ENCODE measurements at places on chromosomes 2 and 18.

DNA sequence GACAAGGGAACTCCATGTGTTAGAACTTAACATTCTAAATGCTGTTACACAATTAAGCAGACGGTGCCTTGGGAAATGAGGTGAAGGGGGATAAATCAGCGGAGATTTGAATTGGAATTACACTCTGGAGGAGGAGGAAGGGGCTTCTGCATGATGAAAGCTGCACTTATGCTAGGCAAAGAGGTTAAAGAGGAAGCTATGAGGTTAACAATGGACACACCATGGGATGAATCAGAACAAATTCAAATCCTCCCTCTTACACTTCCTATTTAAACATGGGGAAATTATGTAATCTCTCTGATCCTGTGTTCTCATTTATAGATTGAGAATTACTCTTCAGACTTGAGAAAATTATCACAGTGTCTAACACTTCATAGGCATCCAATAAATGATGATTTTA, 121.5 kb upstream of the SIX2 start:
- no peak for DNase-seq

- DNase-seq = no peak
Observed at GRCh38 chr18:75658330-75658729, 230.8 kb upstream of the SMIM21 start.

- no peak for DNase-seq
Observed at GRCh38 chr2:230319211-230319862, 7.7 kb upstream of the SP140L start.

- DNase-seq = no peak
Observed at GRCh38 chr2:46326231-46326980, 29.2 kb downstream of the EPAS1 start.

DNA sequence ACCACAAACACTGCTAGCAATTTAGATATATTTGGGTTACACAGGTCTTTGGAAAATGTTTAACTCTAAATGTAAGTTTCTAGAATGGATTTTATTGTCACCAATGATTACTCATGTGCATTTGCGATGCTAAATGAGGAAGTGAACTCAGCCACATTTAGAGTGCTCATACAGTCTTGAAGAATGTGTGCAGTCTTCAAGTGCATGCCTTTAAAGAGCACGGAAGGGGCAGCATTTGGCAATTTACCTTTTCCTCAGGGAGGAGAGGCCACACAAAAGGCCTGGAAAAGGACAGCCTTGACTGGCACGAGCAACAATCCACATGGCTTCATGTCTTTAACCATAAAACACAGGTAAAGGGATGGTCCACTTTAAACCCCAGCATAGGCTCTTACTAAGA, 78.5 kb upstream of the STK17B start:
- no peak for DNase-seq

DNA sequence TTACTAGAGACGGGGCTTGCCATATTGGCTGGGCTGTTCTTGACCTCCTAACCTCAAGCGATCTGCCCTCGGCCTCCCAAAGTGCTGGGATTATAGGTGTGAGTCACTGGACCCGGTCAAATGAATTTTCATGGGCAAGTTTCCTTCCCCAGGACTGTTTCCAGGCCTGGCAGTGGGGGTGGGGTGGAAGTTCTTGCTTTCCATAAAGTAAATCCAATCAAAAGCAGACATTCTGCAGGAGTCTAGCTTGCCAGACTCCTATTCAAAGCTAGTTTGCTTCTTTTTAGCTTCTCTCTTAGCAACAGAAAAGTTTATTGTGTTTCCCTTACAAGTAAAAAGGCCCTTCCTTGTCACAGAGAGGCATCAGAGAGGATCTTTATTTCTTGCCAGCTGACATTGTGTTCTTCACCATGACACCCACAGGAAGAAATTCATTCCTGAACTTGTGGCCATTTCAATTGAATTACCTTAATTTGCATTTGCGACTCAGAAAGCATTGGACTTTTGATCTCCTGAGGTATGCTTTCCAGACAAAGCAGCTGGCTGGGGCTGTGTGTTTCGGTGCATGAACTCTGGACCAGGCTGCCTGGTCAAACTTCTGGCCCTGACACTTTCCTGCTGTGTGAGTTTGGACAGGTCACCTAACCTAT, 37.9 kb downstream of the LYPD1 start:
- no peak for DNase-seq

GRCh38 chr2:208320686-208321085, 54.6 kb downstream of the PIKFYVE start:
- no peak for DNase-seq

DNA sequence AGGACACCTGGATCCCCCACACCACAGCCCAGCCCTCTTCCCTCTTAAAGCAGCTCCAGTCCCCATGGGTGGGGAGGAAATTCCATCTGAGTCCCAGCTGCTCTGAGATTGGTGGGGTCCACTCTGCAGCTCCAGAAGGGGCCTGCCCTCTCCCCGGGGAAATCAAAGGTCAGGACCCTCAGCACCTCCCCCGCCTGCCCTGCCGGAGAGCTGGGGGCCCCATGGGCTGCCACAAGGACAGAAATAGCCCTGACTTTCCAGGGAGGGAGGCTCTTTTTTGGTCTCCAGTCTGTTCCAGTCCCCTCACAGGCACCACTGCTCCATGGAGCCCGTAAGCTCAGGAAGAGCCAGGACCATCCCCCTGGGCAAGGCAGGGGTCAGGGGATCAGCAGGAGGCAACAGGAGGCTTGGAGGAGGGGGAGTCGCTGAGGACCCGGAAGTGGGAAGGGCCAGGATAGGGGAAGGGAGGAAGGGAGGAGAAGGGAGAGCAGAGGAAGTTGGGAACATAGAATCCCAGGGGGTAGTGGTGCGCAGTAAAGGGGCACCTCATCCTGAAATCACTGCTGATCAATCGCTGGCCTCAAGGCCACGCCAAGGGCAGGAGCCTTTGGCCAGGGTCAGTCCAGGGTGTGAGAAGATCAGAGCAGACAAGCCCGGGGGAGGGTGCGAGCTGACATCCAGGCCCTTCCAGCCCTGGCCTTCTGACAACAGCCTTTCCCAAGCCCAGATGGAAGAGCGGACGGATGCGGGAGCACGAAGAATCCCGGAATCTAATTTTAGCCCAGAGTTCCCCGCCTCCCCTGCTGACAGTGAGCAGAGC, 7.6 kb downstream of the ADRA2B start:
- DNase-seq = no peak

DNA sequence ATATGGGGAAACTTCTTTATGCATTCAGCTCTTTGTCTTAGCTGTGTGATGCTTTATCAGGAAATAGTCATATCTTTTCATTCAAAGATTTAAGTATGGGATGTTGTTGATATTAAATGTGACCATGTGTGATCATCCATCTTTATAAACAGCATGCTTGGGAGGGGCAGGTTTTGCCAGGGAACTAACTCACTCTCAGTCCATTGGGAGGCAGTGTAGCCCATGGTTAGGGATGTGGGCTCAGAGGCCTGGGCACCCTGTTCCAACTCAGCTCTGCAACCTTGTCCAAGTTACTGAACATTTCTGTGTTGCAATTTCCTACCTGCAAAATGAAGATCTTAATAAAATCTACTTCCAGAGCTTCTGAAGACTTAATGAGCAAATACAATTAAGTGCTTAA, 92.0 kb upstream of the BCL2L11 start:
- DNase-seq = no peak

GRCh38 chr18:62944454-62944853, 229.1 kb downstream of the PHLPP1 start:
- no peak for DNase-seq

GRCh38 chr2:157075924-157076323, 181.6 kb upstream of the GALNT5 start:
- DNase-seq = no peak

DNA sequence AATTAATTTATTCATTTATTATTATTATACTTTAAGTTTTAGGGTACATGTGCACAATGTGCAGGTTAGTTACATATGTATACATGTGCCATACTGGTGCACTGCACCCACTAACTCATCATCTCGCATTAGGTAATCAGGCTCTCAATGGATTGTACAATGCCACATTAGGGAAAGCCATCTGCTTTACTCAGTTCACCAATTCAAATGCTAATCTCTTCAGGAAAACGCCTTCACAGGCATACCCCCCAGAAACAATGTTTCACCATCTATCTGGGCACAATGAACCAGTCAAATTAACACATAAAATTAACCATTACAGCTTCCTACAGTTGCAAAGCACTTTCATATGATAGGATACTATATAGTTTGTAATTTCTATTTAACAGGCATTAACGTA, 84.8 kb upstream of the DNAJC10 start:
- no peak for DNase-seq

GRCh38 chr2:72117029-72117428, 30.6 kb downstream of the CYP26B1 start:
- no peak for DNase-seq

GRCh38 chr2:130346741-130347066, 4.0 kb downstream of the IMP4 start:
- DNase-seq = peak; percentile 49

DNA sequence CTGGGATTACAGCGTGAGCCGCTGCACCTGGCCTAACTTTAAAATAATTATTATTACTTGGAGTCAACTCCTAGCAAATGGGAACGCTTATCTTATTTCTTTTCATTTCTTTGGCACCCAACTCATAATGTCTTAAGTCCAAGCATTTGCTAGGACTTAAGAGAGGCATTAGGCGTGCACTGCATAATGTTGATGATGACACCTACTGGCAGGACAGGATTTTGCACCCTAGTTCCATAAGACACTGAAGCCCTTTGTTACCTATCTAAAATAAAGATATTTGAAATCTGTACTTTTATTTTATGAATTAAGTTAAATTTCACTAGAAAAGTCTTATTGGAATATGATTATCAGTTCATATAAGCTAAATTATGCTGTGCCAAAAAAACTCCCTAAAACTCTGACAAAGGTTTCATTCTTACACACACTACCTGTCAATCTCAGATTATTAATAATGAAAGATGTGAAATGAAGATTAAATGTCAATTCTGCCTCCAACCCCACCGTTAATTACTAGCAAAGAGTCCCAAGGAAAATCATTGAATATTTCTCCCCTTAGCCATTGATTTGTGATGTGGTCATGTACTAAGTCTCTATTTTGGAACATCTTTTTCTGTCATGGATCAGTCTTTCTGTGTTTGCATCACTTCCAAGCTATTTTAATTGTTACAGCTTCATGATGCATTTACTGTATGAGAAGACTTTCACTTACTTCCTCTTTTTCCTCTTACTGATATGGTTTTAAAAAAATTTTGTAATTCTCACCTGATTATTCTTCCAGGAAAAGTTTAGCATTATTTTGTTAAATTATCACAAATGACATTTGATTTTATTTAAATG, 12.7 kb upstream of the CDH2 start:
- DNase-seq = no peak

DNA sequence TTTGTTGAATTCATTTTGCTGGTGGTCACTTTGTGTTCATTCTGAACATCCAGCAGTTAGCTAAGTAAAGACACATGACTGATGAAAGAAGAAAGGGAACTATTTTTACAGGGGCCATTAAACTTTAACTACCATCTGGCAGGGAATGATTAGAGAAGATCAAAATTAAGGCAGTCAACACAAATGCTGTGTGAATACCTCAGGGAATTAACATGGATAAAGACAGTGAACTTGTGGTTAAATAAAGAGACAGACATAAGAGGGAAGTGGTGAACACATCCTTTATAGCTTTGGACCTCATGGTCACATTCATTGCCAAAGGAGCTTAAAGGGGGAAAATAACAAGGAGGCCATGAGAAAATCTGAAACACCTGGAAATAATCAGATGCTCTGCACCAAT, 52.6 kb upstream of the ATP5MC3 start:
- no peak for DNase-seq

DNA sequence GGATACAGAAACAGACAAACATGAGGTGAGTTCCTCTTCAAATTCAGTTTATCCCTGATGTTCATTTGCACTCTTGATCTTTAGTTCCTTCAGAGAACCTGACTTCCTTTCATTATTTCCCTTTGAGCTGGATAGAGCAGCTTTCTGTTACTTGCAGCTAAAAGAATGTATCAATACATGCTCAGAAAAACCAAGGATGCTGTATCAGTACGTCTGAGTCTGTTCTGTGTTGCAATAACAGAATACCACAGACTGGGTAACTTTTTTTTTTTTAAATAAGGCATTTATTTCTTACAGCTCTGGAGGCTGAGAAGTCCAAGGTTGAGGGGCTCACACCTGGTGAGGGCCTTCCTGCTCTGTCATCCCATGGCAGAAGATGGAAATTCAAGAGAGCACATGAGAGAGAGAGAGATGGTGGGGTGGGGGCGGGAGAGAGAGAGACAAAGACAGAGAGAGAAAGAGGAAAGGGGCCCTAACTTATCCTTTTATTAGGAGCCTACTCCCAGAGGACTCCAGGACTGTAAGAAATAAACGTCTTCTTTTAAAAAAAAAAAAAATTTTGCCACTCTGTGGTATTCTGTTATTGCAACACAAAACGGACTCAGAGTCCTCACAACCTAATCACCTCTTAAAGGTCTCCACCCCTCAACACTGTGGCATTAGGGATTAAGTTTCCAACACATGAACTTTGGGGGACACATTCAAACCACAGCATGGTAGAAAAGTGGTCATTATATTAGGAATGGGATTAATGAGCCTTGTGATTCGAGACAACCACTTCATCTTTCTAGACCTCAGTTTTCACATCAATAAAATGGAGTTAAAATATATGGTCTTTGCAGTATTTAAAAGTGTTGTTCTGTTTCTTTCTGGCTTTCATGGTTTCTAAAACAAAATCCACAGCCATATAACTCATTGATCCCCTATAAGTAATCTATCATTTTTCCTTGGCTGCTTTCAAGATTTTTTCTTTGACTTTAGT, 18.4 kb upstream of the SELENOI start:
- DNase-seq = no peak

DNA sequence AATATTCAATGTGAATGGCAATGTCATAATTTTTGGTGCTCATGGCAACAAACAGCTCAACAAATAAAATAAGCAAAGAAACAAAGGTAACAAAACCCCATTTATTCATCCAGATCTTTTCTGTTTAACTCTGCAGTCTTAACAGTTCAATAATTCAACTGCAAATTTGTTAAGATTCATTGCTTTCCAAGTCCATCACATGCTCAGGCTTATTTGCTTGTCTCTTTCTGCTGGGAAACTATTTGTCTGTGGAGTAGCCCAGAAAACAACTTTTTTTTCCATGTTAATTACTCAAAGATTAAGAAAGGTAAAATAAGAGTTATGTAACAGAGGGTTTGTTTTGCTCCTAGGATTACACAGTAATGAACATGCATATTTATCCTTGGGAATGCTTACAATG, 92.6 kb upstream of the PNPT1 start:
- DNase-seq = no peak

DNA sequence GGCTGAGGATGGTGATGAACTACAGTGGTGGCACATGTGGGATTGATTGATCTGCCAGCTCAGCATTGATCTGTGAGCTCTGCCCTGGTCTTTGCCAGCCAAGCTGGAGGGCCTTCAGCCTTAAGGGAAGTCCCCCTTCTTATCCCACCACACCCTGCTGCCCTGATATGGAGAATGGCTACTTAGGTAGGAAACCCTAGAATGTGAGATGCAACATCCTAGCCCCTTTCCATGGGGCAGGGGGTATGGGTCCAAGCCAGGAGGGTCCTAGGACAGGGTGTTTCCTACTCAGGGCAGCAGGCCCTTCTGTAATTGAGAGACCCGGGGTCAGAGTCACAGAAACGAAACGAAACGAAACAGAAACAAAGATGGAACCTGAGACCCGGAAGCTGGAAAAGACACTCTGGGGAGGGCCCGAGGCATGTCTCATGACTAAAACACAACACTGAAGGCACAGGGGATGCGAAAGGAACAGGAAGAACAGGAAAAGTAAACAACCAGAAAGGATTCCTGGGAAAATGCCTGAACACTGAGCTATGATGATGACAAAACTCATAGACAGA, 16.9 kb upstream of the SULT1C2 start:
- DNase-seq = no peak

GRCh38 chr2:138030459-138030858, 66.2 kb downstream of the HNMT start:
- no peak for DNase-seq

GRCh38 chr2:216194013-216194412, 84.9 kb downstream of the XRCC5 start:
- DNase-seq = no peak
